Activated CD8-positive, alpha-beta T cell treated with anti-CD3 and anti-CD28 coated beads, Interleukin-2, amount 10 ng/mL, durations not matched to agents 7 days and 5 days (primary cell): ENCODE measurements at places on chromosomes 6 and 20.

DNA sequence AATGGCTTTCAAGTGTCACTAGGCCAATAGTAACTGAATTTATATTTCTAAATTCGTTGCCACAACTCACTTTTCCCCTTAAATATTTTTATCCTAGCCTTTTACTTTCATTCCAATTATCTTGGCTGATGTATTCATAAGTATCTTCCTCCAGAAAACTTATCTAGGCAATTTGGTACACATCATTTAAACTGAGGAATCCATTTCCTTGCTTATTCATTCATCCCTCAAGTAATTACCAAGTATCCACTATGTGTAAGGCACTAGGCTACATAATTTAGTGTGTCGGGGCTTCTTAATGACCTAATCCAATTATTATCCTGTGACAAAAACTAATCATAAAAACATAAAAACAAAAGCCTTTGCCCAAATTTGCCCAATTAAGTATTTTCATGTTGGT lies 258.3 kb upstream of the TCF21 start:
- DNase-seq, result no peak

DNA sequence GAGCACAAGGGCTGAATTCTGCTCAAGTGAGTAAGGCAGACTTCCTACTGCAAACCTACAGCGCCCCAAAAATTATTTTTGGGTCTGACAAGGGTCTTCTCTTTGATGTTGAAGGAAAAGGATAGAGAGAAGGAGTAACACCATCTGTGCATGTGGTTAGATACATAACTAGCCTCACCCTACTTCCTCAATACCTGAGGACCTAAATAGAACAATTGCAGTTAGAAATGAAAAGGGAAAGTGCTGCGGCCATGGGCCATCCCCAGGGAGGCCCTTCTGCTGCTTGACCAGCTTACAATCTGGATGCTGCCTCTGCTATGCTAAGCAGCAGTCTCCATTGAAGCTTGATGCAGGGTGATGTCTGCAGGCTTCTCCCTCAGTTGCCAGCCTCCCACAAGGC lies 63.2 kb upstream of the ARMH2 start:
- no peak for DNase-seq

GRCh38 chr6:148422085-148422484 lies 79.4 kb downstream of the SASH1 start:
- no peak for DNase-seq

GRCh38 chr6:151436802-151437201 lies 15.1 kb downstream of the RMND1 start:
- DNase-seq, result no peak

- no peak for DNase-seq
Observed at GRCh38 chr6:64050590-64050989, 415.0 kb downstream of the PHF3 start.

- DNase-seq, result no peak
Observed at GRCh38 chr6:109117346-109118035, 22.2 kb downstream of the CEP57L1 start.

GRCh38 chr6:14415452-14415851 lies 297.9 kb downstream of the CD83 start:
- DNase-seq, result no peak

DNA sequence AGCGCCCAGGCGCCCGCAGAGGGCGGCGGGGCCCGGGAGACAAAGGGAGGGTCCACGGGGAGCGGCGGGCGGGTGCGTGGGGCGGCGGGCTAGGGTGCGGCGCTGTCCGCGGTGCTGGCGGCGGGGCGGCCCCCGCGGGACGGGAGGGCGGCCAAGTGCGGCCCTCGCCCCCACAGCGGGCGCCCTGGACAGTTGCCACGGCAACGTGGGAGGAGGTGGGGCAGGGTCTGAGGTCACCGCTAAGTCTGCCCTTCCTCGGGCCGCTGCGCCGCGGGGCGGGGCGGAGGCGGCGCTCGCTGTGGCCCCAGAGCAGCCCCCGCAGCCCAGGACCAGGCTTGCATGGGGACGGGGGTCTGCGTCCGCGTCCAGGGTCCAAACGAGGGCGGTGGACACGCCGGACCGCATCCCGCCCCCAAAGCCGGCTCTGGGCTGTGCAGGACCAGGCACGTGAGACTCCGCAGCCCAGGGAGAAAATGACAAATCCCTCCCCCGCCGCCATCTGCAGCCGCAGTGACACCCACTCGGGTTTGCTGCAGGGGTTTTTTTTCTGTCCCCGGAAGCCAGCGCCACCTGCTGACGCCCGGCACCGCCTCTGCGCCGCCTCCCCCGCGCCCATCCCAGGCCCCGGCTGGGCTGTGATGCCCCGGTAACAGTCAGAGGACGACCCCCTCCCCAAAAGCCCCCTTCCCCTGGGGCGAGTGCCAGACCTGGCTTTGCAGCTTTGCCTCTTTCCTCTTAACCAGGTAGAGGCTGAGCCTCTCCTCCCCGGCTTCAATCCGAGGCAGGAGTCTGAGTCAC lies 36.8 kb downstream of the YTHDF1 start:
- peak; percentile 72 for DNase-seq

- no peak for DNase-seq
Observed at GRCh38 chr6:32181915-32182529, 2.0 kb downstream of the AGER start.

- no peak for DNase-seq
Observed at GRCh38 chr6:104750449-104750848, 109.3 kb downstream of the HACE1 start.

DNA sequence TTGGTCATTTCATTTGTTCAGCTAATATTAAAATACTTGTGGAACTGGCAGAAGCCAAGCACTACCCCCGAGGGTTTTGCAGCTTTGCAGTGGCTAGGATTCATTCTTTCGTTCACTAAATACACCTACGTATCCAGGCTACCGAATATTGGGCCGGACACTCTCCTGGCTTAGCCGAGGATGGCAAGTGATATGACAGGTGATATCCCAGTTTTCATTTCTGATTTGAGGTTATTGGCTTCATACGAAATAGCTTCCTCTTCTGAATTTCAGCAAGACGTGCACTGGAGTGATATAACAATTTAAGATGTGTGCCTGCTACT lies 536 bp upstream of the MTFR2 start:
- DNase-seq, result no peak

DNA sequence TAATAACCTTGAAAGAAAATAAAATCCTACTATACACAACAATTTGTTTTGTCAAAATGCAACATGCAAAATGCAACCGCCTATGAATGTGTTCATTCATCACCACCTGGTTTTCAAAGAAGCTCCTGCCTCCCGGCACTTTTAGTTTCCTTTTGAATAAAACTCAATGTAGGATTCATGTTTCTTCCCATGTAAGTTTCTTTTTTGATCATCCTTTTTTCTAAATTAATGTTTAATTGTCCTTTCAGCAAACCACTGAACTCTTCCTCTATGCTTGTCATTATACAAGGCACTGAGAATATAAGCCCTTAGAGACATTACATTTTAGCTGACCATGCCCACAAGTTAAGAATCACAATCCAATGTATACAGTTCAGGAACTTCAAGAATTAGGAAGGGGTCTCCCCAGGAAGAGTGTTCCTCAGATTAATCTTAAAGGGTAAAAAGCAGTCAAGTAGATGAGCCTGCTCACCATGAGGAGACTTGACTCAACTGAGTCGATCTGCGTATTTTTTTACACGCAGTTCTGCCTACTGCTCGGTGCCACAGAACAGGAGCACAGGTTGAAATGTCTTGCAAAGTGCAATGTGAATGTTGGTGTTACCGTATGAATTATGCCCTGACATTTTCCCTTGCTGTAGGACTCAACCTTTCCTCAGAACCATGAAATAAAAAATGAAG lies 7.2 kb upstream of the THEMIS start:
- no peak for DNase-seq

- DNase-seq, result no peak
Observed at GRCh38 chr20:37986873-37987601, 46.2 kb downstream of the TTI1 start.

DNA sequence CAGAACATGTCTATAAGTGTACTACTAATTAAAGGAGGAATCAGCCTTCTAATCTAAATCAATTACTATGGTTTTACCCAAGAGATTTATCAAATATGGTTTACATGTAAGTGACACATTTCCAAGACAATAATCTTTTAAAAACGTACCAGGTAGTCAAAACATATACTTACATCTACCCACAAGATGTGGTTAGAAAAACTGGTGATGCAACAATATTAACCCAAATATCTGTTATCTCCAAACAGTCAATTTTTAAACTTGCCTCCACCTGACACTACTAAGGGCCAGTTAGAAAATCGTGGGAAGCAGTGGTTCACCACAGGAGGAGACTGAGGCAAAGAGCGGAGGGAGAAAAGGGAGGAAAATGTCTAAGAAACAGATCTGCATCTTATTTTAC lies 28.0 kb downstream of the NOL7 start:
- no peak for DNase-seq

- DNase-seq, result no peak
Observed at GRCh38 chr20:63256954-63257353, 2.7 kb upstream of the NKAIN4 start.

GRCh38 chr6:33783781-33784520 lies 5.0 kb downstream of the LEMD2 start:
- no peak for DNase-seq

DNA sequence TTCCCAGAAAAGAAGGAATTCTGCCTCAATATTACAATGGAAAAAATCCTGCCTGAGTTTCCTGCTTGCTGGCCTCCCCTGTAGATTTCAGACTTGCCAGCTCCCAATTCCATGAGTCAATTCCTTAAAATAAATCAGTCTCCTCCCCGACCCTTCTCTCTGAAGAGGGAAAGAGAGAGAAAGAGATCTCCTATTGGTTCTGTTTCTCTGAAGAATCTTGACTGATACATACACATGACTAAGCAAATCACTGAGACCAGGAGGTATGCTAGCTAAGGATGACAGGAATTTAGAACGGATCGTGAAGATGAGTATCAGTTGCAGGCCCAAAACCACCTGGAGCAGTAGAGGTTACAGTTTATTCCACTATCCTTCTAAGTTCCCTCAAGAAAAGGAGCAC lies 11.3 kb upstream of the RBM24 start:
- no peak for DNase-seq

DNA sequence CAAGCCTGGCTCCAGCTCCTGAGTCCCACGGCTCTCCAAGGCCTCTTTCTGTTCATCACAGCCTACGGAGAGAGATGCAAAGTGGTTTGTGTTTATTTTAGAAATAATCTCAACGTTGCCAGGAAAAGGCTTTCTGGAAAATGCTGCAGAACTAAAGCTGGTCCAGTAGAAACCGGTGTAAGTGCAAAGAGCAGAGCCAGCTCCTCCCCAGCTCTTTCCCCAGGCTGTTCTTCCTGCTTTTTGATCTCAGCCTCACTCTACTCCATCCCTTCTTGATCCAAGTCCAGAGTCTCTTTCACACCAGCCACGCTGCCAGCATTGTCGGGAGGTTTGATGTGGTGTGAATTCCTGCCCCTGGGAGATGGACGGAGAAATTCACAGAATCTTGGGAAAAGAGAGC lies 69.8 kb downstream of the TMEM170B start:
- DNase-seq, result no peak

- no peak for DNase-seq
Observed at GRCh38 chr6:74638412-74638811, 567.4 kb downstream of the COL12A1 start.

DNA sequence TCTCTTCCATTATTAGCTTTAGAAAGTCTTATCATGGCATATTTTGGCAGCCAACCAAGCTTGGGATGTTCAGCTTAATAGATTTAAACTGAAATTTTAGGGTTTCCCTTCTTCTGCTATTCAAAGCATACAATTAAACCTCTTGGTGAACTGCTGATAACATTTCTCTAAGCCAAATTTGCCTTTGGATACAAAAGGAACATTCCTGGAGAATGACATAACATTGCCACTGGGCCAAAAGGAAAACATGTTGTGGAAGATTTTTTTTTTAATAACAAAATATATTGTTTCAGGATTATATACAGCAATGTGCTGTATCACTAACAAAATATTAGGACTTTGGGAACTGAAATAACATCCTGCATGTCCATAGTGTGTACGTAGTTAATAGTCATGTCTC lies 215.1 kb upstream of the TBX18 start:
- no peak for DNase-seq

GRCh38 chr6:168326294-168327261 lies 7.0 kb upstream of the DACT2 start:
- no peak for DNase-seq

DNA sequence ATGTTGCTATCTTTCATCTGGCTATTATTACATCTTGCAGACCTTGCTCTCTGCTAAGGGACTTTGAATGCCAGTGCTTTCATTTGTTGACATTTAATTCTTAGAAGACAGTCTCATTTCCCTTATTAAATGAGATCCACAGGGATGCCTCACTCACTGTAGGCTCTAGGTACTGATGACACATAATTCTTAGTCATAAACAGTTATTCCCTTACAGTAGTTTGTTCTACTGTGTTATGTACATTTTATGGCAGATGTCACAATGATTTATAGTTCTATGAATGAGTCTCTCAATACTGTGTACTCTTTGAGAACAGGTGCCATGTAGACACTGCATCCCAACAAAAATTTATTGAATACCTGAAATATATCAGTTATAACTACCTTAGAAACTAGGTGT lies 70.3 kb downstream of the FAM83B start:
- no peak for DNase-seq

- peak; percentile 53 for DNase-seq
Observed at GRCh38 chr6:139531148-139532115, 157.0 kb upstream of the CITED2 start.

DNA sequence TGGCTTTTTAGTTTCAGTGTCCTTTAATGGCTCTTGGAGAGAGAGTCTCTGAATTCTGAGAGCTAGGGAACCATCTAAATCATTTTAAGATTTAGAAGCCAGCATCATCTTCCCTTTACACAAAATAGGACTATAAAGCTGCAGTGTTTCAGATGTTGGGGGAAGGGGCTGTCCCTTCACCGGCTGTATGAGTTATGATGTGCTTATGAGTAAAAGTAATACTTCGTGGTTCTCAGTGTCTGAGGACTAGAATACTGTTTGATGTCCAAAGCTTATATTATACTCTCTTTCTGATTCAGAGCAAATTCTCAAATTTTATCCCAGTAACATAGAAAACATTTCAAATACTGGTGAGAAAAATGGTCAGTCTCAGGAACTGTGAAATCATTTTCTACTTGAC lies 63.5 kb upstream of the FAM8A1 start:
- DNase-seq, result no peak

DNA sequence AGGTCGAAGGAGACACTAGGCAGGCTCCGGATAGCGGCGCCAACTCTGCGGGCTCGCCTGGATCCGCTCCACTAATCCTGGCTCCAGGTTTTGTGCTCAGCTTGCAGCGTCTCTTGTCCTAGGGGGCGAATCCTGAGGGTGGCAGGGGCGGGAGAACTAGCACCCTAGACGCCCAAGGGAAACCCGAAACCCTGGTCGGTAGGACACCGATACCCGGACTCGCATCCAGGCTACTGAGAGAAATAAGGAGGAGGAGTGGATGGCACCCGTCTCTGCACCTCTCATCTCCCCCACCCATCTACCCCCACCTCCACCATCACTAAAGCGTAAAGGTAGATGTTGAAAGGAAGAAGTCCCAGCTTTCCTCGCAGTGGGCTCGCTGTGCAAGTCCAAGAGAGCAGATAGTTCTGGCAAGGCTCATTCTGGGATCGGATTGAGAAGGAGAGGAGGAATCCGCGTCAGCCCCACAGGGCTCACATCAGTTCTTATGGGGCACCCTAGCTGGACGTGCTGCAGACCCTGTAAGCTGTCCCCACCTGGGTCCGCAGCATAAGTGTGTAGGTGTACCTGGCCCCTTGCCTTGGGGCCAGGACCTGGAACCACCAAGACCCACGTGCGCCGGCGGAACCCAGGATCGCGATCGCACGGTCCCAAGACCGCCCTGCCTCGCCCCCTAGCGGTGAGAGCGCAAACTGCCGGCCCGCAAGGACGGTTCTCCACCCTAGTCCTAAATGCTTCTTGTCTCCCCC lies 6.9 kb downstream of the SLC32A1 start:
- DNase-seq, result peak; percentile 81

- no peak for DNase-seq
Observed at GRCh38 chr6:111995404-111995803, 58.5 kb upstream of the CCN6 start.
